ENCODE measurements at places on chromosomes 16 and 17.

DNA sequence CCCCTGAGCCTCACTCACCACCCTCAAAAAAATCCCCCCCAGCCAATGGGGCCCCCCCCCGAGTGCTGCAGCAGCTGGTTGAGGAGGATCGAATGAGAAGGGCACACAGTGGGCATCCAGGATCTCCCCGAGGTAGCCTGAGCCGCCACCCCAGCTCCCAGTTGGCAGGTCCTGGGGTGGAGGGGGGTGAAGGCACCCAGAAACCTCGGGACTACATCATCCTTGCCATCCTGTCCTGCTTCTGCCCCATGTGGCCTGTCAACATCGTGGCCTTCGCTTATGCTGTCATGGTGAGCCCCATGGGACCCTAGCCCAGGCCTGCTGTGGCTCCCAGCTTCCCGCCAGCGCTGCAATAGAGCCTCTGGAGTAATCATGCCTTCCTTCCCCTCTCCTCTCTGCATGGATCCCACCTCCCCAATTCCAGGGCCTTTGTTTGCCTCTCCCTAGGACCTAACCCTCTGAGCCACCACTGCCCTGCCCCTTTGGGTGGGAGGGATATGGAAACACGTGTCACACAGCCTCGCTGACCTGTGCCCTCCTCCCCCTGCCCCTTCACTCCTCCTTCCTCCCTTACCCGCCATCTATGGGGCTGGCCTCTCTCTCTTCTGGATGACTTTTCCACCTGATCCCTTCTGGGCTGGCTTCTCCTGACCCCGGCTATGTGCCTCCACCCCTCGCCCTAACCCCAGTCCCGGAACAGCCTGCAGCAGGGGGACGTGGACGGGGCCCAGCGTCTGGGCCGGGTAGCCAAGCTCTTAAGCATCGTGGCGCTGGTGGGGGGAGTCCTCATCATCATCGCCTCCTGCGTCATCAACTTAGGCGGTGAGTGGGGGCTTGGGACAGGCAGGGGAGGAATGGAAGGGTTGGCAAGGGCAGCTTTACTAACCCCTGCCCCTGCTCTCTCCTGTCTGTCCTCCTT lies 1.9 kb downstream of the PRRT2 start:
- no peak for DNase-seq

DNA sequence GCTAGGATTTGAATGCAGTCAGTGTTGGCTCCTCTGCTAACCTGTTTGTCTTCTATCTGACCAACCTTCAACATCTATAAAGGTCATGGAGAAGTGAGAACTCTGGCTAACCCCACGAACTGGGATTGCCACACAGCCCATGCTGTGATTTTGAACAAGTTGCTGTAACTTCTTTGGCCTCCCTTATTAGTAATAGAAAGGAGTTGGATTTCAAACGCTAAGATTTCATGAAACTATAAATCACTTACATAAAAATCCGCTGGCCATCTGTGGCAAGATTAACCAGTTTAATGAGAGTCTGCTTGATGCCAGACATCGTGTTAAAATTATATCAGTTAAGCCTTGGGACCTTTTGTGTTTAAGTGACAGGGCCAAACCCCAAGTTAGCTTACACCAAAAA lies 53.4 kb downstream of the HSD17B2 start:
- no peak for DNase-seq

GRCh38 chr16:84566545-84567257 lies 51.2 kb downstream of the COTL1 start:
- no peak for DNase-seq

GRCh38 chr16:73040735-73041402 lies 7.1 kb downstream of the ZFHX3 start:
- DNase-seq: no peak

DNA sequence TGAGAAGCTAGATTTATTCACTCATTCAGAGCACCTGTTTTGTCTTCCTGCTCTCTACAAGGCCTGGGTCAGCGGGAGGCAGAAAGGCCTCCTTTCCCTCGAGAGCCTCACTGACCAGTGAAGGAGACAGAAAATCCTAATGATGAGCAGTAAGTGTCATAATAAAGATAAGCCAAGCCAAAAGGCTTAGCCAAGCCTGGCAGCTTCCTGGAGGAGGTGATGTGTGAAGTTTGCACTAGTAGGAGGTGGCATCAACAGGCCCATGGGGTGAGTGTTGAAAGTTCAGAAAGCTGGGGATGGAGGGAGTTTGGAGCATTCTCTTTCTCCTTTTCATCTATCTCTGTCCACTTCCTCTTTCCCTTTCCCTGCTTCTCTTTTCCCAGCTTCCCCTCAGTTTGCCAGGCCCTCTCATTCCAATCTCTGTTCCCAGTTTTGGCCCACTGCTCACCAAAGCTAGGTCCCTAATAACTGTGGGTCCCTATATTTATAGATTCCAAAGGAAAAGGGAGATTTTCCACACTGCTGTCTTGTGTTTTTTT lies 16.5 kb upstream of the SPNS3 start:
- no peak for DNase-seq

GRCh38 chr16:23494188-23494587 lies 16.1 kb downstream of the GGA2 start:
- no peak for DNase-seq

- no peak for DNase-seq
Measured at GRCh38 chr17:59287452-59287851, 44.0 kb upstream of the YPEL2 start.

GRCh38 chr17:48149787-48150463 lies 42.4 kb downstream of the SNX11 start:
- DNase-seq: no peak

GRCh38 chr17:61401389-61402072 lies 1.9 kb downstream of the TBX2 start:
- no peak for DNase-seq

Data from cortex of kidney (tissue), 1 donor.